ENCODE measurements at places on chromosomes 2 and 18. TPM values are rescaled to one million over a fixed set of nuclear protein-coding genes. Genes with fewer than 3 reads are reported as not detected.

DNA sequence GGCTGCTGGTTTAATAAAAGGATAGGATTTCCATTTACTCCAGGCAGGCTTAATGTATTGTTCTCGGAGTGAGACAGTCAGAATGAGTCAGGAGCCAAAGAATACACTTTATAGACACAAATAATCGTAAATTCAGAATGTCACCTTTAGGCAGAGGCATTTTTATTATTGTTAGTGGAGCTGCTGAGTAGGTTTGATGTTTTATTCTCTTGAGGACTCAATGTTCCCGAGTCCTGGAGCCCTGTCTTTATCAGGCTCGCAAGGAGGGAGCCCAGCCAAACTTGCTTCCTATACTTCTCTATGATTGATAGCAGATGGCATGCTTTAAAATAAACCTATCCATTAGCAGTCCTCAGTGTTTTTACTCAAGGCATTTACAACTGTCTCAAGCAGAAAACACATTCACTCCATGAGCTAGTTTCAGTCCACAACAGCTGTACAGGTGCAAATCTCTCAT is 492.3 kb upstream of the ZEB2 start:
- H3K4me1 ChIP-seq = no peaks in the 10 kb centered on the region
- DNase-seq = no peak
- H3K27me3 ChIP-seq = no peaks in the 10 kb centered on the region
- H3K4me3 ChIP-seq = no peak overlapping the region
- no peak overlapping the region for H3K27ac ChIP-seq
- H3K36me3 ChIP-seq = no peaks in the 10 kb centered on the region

GRCh38 chr2:64533882-64534281 is 9.8 kb downstream of the AFTPH start:
- no peaks in the 10 kb centered on the region for H3K36me3 ChIP-seq
- no peaks in the 10 kb centered on the region for H3K4me1 ChIP-seq
- no peaks in the 10 kb centered on the region for H3K27me3 ChIP-seq
- no peak overlapping the region for H3K4me3 ChIP-seq
- H3K27ac ChIP-seq = no peak overlapping the region
- no peak for DNase-seq

DNA sequence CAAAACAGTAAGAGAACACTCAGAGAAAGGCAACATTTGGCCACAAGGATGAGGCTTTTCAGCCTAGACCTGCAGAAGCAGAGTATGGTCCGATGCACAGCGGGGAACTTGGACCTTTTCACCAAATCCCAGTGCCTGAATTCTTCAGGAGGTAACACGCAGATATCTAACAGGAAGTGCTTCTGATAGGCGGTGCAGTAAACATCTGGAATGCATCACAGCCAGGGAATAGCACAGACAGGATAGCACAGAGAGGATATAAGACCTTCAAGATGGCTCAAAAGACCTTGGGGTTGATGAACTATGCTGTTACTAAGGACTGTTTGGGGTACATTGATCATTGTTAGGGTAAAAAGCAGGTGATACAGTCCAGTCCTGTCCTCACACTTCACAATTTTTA is 1.7 kb downstream of the TMEM127 start:
- DNase-seq = no peak
- peak overlapping the region; percentile 99 for H3K4me3 ChIP-seq
- peak overlapping the region; percentile 91 for H3K27ac ChIP-seq
- H3K27me3 ChIP-seq = no peaks in the 10 kb centered on the region

GRCh38 chr2:137298377-137298776 is 533.0 kb downstream of the THSD7B start:
- no peaks in the 10 kb centered on the region for H3K36me3 ChIP-seq
- no peak overlapping the region for H3K4me3 ChIP-seq
- no peak overlapping the region for H3K27ac ChIP-seq

GRCh38 chr2:220178991-220179695 is 551.7 kb downstream of the SLC4A3 start:
- H3K4me3 ChIP-seq = no peak overlapping the region
- H3K27me3 ChIP-seq = no peaks in the 10 kb centered on the region
- no peaks in the 10 kb centered on the region for H3K4me1 ChIP-seq
- H3K27ac ChIP-seq = no peak overlapping the region
- no peak for DNase-seq

DNA sequence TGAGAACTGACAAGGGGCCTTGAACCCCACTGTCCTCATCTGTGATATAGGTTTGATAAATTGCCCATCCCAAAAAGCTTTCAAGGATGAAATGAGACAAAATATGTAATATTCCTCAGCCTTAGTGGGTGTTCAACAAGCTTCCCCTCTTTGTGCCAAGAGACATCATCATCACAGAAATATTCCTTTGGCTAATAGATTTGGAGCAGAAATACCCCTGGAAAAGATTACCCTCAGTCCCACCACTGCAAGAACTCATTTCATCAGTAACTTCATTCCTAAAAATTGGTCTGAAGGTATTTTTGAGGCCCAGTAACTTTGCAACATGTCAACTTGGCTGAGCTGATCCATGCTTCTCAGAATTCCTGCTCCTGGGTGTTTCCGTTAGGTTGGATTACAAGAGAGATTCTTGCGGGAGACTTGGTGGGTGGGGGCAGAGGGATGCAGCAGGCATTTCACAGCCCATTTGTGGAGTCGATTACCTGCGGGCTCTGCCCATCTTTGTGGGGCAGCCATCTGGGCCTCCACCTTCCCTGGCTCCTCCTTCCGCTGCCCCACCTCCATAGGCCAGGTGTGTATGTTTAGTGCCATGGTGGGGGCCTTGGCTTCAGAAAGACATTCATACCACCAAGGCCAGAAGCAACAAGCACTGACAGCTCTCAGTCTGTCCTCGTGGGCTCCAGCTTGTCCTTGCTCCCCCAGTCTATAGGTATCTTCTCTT is 263.9 kb downstream of the GLI2 start:
- H3K4me1 ChIP-seq = no peaks in the 10 kb centered on the region
- no peaks in the 10 kb centered on the region for H3K27me3 ChIP-seq
- DNase-seq = peak; percentile 12
- no peaks in the 10 kb centered on the region for H3K36me3 ChIP-seq
- H3K27ac ChIP-seq = peak overlapping the region; percentile 65

DNA sequence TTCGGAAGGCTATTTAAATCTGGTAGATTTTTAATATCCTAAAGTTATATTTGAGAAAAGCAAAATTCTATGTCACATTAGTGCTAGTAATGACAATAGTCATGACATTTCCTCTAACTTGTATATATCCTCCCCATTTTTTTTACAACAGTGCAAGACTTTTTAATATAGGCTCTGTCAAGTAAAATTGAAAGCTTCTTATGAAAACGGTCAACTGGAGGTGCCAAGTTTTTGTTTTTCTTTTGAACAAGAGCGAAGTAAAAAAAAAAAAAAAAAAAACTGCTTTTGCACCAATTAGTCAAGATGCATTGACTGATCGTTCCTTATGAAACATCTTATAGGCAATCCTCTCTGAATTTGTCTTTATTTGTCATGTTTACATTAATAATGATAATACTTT is 389.3 kb downstream of the STK39 start:
- DNase-seq = no peak
- no peaks in the 10 kb centered on the region for H3K4me1 ChIP-seq
- no peak overlapping the region for H3K4me3 ChIP-seq
- no peaks in the 10 kb centered on the region for H3K27me3 ChIP-seq

DNA sequence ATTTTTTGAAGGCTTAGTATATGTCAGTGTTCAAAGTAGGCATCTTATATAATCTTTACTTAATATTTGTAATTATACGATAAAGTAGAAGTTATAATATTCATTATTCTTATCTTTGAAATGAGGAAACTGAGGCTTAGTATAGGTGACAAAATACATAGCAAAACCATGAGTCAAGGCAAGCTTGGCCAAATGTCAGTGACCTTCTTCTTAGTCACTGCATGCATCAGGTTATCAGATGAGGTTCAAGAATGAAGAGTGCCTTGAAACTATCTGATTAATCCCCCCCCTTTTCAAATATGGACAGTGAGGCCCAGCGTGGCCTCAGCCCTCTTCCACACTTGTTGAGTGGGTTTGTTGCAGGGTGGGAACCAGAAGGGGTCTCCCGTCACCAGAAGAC is 59.3 kb downstream of the PMAIP1 start:
- no peaks in the 10 kb centered on the region for H3K4me1 ChIP-seq
- no peak for DNase-seq
- no peak overlapping the region for H3K4me3 ChIP-seq
- no peaks in the 10 kb centered on the region for H3K36me3 ChIP-seq
- H3K27ac ChIP-seq = no peak overlapping the region

DNA sequence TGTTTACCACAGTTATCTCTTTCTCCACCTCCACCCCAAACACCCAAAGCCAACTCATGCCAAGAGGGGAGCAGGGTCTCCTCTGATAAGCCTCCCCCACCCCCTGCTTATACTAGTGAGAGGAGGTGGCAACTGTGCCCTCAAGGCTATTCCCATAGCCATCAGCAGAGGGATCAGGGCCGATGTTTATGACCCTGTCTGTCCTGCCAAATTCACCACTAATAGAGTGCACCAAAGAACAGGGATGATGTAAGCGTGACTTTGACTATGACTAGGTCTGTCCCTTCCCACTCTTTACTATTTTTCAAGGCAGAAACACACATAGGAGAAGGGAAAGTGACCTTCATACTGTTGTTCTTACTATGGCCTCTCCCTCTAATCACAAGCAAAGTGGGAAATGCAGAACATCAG is 74.6 kb downstream of the CLHC1 start:
- peak overlapping the region; percentile 80 for H3K27ac ChIP-seq
- H3K4me3 ChIP-seq = no peak overlapping the region
- peaks cover 10% of the 10 kb centered on the region for H3K4me1 ChIP-seq

- no peaks in the 10 kb centered on the region for H3K27me3 ChIP-seq
- no peak overlapping the region for H3K4me3 ChIP-seq
- DNase-seq = no peak
- H3K4me1 ChIP-seq = no peaks in the 10 kb centered on the region
- H3K36me3 ChIP-seq = no peaks in the 10 kb centered on the region
Observed at GRCh38 chr18:53458944-53459580, 765.4 kb downstream of the MBD2 start.

GRCh38 chr2:119846021-119846420 is 86.3 kb downstream of the PTPN4 start:
- H3K27ac ChIP-seq = no peak overlapping the region
- no peak for DNase-seq
- H3K4me3 ChIP-seq = no peak overlapping the region

DNA sequence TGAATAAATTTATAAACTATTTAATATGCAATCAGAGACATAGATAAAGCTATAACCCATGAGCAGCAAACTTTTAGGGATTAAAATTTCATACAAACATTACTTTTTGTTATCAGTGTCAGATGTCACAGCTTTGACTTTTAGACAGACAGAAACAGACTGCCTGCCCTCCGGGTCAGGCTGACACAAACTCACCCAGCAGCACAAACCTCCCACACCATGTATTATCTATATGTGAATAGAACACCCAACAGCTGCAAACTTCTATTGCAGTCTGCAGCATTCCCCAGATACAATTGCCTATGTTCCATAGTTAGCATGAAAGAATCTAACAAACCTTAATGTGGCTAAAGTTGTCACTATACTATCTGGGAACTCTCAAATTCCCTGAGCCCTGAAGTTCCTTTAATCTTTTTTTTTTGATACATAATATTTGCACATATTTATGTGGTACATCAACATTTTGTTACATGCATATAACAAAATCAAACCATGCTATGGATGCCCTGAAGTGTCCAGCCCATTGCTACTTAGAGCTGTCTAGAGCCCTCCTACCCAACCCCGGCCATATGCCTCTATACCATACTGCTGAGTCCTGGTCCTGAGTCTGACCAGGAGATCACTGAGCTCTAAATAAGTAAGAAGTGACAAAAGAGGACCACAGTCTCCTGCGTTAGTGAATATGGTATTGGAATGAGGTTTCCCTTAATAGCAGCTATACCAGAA is 214.4 kb downstream of the ZNF385B start:
- no peaks in the 10 kb centered on the region for H3K27me3 ChIP-seq
- H3K4me1 ChIP-seq = no peaks in the 10 kb centered on the region
- no peak overlapping the region for H3K27ac ChIP-seq
- no peak overlapping the region for H3K4me3 ChIP-seq
- no peaks in the 10 kb centered on the region for H3K36me3 ChIP-seq

- H3K36me3 ChIP-seq = no peaks in the 10 kb centered on the region
- H3K4me3 ChIP-seq = no peak overlapping the region
- DNase-seq = no peak
- H3K27ac ChIP-seq = no peak overlapping the region
- no peaks in the 10 kb centered on the region for H3K4me1 ChIP-seq
- no peaks in the 10 kb centered on the region for H3K27me3 ChIP-seq
Observed at GRCh38 chr2:28293416-28293815, 99.2 kb upstream of the FOSL2 start.

DNA sequence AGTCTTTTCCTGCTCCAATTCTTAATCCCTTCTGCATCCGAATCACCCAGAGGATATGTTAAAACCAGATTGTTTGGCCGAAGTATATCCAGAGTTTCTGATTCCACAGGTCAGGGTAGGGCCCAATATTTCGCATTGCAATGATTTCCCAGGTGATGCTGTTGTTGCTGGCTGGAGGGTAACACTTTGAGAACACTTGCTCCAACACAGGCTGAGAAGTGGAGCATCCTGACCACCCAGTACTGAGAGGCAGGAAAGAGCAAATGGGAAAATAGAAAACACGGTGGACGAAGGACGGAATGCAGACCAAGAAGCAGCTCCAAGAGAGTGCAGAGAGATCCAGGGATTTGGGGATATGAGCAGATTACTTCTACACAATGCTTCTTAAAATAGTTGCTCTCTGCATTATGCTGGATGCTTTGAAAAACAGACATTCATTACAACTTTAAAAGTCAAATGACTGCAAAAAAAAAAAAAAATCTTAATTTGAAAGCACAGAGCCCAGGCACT is 362.2 kb upstream of the SLC14A2 start:
- H3K27me3 ChIP-seq = no peaks in the 10 kb centered on the region
- no peaks in the 10 kb centered on the region for H3K4me1 ChIP-seq
- no peak overlapping the region for H3K4me3 ChIP-seq
- H3K36me3 ChIP-seq = no peaks in the 10 kb centered on the region
- DNase-seq = no peak

GRCh38 chr2:36523153-36523552 is 74.8 kb downstream of the FEZ2 start:
- H3K4me1 ChIP-seq = no peaks in the 10 kb centered on the region
- no peaks in the 10 kb centered on the region for H3K27me3 ChIP-seq
- H3K36me3 ChIP-seq = peaks cover 2% of the 10 kb centered on the region
- H3K4me3 ChIP-seq = no peak overlapping the region

GRCh38 chr18:58241877-58242276 is 197.9 kb downstream of the NEDD4L start:
- H3K4me1 ChIP-seq = no peaks in the 10 kb centered on the region
- no peak overlapping the region for H3K4me3 ChIP-seq
- H3K27me3 ChIP-seq = no peaks in the 10 kb centered on the region
- H3K27ac ChIP-seq = peak overlapping the region; percentile 17
- no peaks in the 10 kb centered on the region for H3K36me3 ChIP-seq
- no peak for DNase-seq

Gene ANKRD53
- 4.9 TPM for total RNA-seq

Gene ATP6V1B1
- total RNA-seq = 1.8 TPM

Gene POTEE
- total RNA-seq = not detected

Gene NTSR2
- 0.32 TPM for total RNA-seq

Gene HOXD12
- not detected for total RNA-seq

Gene ARHGAP15
- 13.4 TPM for total RNA-seq

Gene TACR1
- 5.9 TPM for total RNA-seq

Gene GKN2
- not detected for total RNA-seq

Gene COLEC11
- total RNA-seq = 1.0 TPM

Data from breast epithelium (tissue), 4 donors.